ENCODE measurements at places on chromosomes 2 and 18.

GRCh38 chr2:608297-608696 lies 68.9 kb downstream of the TMEM18 start:
- no peak for DNase-seq

GRCh38 chr2:218852911-218853667 lies 6.5 kb upstream of the WNT6 start:
- DNase-seq: no peak

DNA sequence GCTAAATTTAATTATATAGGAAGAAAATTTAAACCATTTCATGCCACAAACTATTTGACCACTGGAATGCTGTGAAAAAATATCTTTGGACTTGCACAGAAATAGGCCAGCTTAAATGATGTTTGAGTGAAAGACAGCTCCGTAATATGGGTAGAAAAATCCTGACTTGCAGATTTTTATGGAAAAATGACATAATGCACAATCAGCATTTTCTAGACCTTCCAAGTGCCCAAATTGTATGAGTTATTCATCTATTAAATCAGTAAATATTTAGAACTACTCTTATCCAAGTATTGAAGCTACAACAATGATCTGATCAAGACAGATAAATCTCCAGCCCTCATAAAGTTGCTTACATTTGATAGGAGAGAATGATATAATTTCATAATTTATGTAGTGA lies 691.1 kb upstream of the DDX18 start:
- DNase-seq: no peak

DNA sequence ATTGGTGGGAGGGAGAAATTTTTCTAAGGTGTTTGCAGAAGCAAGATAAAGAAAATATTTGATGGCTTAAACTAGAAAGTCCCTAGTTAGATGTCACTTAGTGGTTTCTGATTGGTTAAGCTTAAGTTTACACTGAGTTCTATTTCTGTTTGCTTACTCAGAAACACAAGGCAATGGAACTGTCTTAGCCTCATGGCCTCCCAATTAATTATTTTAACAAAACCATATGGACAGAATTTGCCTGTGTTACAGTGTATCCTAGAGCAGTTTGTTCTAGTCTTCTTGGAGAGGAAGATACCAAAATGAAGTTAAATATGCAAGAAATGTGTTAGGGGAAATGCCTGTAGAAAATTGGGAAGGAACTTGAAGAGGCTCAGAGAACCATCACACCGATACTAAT lies 4.6 kb upstream of the IMPACT start:
- DNase-seq: no peak

GRCh38 chr18:12005538-12006487 lies 24.5 kb downstream of the IMPA2 start:
- no peak for DNase-seq

DNA sequence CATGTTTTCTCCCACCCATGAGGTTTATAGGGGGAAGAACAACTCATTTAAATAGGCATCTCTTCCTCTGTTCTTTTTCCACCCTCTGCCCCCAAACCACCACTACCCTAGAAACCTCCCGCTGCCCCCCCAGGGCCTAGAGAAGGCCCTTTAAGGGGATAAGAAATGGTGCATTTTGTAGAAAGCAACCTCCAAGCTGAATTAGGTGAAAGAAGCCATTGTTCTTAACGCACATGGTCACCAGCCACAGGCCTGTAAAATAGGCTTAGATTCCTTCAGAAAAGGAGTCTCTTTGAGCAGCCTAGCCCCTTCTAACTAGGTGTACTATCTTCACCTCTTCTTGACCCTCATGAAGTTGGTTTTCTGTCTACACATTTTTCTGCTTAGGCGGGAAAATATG lies 118.6 kb upstream of the SP5 start:
- no peak for DNase-seq

- DNase-seq: no peak
Observed at GRCh38 chr2:105800036-105800713, 55.5 kb downstream of the NCK2 start.

GRCh38 chr2:173590276-173590861 lies 235.7 kb downstream of the CDCA7 start:
- DNase-seq: no peak

GRCh38 chr18:24027156-24027827 lies 12.7 kb downstream of the TTC39C start:
- DNase-seq: peak; percentile 75

DNA sequence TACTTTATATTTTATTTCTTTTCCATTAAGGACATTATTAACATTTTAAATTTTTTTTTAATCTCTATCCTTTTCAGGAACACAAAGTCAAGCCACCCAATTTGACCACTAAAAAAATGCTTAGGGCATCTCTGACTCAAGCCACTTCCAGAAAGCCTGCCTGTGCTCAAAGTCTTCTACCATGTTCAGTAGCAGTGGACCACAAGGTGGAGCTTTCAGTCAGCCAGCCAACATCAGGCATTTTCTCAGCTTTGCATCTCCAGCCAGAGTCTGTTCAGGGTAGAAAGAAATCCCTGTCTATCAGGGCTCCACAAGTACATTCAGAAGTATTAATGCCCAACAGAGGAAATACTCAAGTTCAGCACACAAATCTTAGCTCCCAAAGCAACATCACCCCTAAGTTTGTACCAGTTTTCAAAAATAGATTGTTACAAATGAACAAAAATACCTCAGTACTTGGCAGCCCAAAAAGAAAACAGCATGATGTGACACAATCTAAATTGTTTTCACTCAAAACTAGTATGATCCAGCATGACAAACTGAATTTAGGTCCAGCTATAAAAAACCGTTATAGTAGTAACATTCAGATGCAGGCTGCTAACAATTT lies 37.6 kb downstream of the C18orf63 start:
- peak; percentile 77 for DNase-seq

DNA sequence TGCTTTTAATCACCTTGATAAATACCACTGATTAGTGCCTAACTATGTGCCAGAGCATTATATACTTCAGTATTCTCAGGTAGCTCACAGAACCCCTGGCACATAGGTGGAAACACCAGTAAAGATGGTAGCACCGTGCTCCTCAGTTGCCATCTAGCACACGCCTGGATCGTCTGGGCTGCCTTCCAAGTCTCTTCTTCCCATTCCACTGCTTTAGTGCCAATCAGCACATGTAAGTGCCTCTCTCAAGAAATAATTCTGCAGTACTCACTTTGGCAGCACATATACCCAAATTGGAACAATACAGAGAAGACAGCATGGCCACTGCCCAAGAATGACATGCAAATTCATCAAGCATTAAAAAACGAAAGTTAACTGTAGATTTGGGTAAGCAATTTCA lies 13.0 kb downstream of the POLR2D start:
- no peak for DNase-seq

DNA sequence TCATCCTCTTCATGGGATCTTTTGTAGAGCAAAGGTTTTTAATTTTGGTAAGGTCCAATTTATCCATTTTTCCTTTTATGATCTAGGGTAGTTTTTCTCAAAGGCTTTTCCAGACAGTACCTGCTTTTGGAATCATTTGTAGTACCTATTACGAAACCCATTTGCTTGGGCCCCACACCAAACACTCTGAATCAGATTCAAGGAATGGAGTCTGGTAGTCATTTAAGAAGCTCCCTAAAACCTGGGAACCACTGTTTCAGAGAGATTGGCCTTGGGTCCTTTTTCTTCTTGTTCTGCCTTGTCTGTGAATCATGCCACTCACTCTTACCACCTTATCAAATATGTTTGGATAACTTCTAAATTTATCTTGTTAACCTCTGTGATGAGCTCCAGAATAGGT lies 40.3 kb downstream of the OSBPL6 start:
- no peak for DNase-seq

DNA sequence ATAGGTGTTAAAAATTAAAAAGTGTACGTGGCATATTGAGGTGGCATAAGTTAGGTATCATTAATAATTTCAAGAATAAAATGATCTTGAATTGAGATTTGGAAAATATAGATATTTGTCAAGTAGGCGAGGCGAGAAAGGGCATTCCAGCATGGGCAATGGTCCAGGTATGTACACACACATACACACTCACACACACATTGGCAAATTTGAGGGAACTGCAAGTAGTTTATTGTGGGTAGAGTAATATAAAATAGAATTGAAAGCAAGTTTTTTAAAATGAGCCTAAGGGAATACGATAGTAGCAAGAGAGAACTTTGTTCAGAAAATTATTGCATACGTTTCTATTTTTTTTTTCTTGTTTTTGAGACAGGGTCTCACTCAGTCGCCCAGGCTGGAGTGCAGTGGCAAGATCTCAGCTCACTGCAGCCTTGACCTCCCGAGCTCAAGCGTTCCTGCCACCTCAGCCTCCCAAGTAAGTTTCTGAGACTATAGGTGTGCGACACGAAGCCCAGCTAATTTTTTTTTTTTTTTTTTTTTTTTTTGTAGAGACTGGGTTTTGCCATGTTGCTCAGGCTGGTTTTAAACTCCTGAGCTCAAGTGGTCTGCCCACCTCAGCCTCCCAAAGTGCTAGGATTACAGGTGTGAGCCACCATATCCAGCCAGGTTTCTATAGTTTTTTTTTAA lies 96.7 kb upstream of the SLC39A10 start:
- no peak for DNase-seq

GRCh38 chr18:56716692-56717146 lies 65.6 kb downstream of the WDR7 start:
- no peak for DNase-seq

GRCh38 chr2:236675051-236675450 lies 105.4 kb downstream of the ACKR3 start:
- DNase-seq: no peak

- DNase-seq: no peak
Observed at GRCh38 chr2:111622859-111623258, 261.1 kb downstream of the ANAPC1 start.

DNA sequence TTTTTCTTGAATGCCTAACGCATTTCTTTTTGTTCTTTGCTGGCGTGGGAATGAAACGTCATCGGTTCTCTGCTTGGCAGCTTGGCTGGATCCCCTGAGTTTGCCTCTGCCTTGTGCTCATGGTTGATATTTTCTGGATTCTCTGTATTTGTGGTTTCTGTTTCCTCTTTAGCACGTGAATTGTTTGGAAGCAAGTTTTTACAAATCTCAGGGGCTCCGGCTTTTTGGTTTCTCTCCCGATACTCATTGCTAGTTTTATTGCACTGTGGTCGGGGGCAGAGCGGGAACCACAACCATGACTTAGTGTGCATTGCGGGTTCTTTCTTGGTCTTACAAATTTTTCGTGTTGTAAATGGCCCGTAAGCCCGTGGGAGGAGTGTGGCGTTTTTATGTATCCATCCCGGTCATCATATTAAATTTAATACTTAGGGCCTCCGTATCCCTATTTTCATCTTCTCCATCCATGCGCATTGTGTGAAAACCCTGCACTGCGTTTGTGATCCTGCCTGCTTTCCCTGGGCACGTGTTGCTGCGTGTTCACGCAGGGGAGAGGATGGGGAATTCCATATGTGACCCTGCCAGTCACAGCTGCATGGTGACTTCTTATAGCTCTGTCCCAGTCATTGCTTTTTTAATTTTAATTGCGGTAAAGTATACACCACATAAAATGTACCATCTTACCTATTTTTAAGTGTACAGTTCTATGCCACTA lies 9.4 kb downstream of the RAMP1 start:
- DNase-seq: no peak

DNA sequence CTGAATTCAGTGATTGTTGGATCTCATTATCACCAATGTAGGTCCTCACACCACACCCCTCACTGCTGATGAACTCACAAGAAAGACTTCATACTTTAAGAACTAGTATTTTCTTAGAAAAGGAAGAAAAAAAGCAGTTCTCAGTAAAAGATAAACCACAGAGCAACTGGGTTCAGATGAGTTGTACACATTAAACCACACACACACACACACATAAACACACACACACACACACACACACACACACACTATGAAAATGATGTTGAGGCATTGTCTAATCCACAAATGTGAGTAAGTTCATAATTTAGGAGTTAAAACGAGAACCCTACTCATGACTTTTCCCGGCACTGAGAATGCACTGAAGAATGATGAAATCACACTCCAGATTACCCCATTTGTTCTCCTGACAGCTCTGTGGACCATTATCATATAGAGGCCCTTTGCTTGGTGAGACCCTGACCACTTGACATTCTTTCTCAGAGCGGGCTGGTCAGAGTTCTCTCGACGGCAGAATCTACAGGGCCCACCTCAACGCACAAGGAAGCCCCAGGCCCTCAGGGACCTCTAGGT lies 106.2 kb downstream of the BCL2 start:
- DNase-seq: no peak

DNA sequence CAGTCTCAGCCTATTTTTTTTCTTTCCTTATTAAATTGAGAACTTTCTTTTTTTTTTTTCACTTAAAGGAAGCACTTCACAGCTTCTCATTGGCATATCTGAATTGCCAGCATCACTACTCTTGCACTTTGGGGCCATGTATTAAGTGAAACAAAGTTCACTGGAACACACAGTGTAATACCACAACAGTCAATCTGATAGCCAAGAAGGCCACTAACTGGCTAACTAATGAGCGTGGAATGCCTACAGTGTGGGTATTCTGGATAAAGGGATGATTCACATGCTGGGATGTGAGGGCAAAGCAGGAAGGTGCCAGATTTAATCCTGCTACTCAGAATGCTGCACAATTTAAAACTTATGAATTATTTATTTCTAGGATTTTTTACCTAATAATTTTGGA lies 11.7 kb upstream of the C18orf63 start:
- DNase-seq: no peak

DNA sequence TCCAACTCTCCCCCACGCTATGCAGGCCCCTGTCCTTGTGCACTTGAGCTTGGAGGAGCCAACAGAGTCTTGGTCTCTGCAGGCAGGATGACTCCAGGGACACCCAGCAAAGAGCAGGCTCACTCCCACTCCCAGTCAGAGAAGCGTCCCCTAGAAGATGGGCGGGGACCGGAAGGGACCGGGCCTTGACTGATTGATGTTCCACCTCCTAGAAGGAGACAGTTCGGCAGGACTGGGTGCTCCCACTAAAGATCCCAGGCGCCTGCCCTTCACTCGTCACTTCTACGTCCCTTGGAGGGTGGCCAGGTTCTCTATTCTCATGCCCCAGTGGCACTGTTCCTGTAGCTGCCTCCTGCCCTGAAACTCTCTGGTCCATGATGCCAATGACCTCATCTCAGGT lies 3.2 kb upstream of the SP100 start:
- peak; percentile 43 for DNase-seq

GRCh38 chr2:109341355-109342255 lies 212.6 kb downstream of the SH3RF3 start:
- DNase-seq: peak; percentile 27

DNA sequence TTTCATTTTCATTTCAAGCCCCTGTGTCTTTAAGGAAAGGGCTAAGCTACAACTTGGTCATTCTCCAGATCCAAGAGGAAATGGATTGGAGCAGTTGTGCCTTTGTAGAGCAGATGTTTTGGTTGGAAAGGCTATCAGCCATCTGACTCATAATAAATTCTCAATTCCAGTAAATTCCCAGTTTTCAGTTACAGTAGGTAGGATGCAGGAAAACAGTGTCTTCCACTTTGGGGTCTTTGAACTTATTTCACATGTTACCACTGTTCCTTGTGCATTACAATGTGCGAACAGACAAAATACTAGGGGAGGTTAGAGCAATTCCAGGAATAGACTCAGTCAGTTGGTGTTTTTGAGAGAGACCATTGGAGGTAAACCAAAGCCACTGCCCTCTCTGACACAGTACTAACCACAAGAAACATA lies 211.9 kb downstream of the BABAM2 start:
- DNase-seq: no peak

All from ureter (tissue), 1 donor.